ENCODE measurements at places on chromosomes 6 and 20.

DNA sequence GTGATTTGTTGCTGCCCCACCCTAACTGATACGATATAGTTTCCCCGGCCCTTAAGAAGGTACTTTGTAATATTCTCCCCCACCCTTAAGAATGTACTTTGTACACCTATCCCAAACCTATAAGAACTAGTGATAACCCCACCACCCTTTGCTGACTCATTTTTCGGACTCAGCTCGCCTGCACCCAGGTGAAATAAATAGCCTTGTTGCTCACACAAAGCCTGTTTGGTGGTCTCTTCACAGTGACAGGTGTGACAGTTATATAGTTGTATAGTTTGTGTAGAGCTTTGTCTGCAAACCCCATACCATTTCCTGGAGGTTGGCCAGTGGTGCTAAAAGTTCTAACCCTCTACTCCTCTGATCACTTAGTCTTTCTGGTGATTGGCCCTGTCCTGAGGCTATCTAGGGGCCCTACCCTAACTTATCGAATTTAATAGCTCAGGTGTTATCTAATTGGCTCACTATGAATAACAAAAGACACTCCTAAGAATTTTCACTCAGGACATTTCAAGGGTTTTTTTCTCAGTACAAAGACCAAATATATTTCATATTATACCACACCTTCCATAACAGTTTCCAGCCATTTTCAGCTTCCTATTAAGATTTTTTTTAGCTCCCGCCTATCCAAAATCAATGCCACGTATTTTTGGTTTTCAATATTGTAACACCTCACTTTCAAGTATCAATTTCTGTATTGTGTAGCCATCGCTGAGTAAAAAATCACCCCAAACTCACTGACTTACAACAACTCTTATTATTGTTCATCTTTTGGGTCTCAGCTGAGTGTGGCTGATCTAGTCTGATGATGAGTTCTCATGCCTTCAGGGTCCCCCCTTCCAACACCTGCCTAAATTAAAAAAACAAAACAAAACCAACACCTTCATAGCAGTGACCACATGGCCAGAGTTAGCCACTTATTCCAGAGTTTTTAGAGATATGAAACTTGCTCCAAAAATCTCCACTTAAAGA is 9.8 kb upstream of the BTN1A1 start:
- DNase-seq = no peak

DNA sequence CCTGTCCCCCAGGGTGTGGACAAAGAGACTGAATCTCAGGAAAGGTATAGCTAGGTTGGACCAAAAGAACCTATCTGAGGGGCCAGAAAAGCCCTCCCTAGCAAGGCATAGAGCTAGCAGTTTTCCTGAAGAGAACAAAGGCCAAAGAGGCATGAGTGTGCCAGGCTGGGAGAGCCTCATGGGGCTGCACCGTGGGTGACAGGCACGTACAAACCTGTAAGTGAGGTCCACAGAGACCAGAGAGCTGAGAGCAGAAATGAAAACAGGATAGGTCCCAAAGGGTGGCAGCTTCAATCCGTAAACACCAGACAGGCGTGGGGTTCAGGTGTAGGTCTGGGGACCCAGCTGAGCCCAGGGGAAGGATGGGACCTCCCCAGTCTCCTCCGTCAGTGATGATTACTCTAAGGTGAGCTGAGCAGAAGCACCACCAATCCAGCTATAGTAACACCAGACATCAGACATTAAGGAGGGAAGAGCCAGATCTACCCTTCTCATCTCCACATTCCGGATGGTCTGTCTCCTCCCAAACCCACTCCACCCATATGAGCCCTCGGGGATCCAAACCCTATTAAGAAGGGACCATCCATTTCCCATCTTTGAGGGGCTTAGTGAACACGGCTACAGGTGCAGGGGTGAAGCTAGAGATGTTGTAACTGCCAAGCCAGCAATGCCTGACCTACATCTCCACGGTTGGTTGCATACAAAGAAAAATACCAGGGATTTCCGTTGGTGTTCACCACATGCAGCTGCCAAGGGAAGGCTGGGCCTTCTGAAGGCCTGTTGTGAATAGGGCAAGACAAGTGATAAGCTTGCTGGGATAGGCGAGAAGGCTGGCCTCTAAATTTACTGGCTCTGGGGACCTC is 38.3 kb downstream of the BCL2L1 start:
- no peak for DNase-seq

- no peak for DNase-seq
These were observed 41.3 kb upstream of the IL20RA start for GRCh38 chr6:137086031-137086430.

GRCh38 chr20:61845233-61845671 is 220.4 kb downstream of the TAF4 start:
- DNase-seq = no peak

- DNase-seq = no peak
These were observed 31.5 kb downstream of the BANF2 start for GRCh38 chr20:17731233-17731632.
